ENCODE measurements at places on chromosomes 4 and X.

DNA sequence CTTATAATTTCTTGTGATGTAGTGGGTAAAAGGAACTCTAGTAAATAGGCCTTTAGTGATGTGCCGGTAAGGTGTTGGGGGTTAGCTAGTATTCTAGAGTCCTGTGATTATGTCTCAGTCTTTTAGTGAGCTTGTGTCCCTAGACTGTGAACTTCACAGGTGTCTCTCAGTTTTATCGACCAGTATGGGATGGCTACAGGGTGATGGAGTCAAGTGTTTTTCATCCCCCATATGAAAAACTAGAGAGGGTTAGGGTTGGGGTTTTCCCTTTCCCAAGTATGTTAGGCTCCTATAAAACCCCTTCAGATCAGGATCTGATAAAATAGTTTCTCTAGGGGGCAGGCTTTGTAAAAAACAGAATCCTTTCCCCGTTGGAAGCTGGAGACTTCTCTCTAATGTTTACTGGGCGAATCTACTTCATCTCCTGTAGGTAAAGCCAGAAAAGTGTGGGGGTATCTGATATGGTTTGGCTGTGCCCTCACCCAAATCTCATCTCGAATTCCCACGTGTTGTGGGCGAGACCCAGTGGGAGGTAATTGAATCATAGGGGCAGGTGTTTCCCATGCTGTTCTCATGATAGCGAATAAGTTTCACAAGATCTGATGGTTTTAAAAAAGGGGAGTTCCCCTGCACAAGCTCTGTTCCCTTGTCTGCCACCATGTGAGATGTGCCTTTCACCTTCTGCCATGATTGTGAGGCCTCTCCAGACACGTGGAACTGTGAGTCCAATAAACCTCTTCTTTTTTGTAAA lies 120.8 kb downstream of the DTHD1 start:
- no peak for DNase-seq

- DNase-seq: no peak
Measured at GRCh38 chr4:40306226-40306625, 28.9 kb upstream of the CHRNA9 start.

DNA sequence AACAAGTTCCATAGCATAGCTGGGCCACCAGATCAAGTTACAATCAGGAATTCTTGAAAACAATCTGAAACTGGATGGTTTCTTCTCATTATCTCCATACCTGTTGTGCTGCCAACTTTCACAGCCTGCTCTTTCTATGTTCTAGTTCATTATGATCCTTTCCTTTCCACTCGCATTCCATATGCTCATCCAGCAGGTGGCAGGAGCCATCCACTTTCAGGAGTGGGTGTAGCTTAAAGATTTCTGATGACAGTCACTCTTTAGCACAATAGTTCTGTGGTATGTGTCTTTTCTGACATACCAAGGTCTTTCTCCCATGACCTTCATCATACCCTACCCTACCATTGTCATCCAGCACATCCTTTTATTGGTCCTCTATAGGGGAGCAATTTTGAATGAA lies 46.4 kb downstream of the PAGE2 start:
- DNase-seq: peak; percentile 1

DNA sequence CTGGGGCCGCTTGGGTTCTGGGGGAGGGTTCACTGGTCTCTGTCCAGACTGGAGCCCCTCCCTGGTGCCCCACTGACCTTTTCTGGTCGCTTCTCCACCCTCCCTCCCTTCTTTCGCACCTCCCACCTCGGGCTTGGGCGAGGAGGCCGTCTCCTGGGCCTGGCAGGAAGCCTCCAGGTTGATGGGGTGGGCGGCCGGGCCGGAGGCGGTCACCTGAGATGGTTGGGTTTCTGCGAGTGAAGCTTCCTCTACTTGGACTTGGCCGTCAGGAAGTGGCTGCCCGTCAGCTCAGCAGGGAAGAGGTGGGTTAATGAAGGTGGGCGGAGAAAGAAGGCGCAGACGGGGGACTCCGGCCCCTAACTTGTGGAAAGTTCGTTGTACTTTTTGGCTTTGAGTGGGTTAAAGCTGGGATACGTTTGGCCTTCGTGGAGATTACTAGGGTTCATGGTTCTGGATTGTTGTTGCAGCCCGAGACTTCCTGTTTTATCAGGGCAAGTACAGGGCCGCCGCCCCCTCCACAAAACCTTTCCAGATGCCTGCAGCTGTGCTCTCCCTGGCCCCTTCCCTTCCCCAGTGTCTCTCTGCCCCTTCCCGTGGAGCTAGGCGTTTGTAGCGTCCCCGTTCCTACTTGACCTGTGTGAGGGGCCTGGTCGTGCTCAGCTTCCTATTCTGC lies 1.2 kb downstream of the AKAP17A start:
- DNase-seq: no peak

DNA sequence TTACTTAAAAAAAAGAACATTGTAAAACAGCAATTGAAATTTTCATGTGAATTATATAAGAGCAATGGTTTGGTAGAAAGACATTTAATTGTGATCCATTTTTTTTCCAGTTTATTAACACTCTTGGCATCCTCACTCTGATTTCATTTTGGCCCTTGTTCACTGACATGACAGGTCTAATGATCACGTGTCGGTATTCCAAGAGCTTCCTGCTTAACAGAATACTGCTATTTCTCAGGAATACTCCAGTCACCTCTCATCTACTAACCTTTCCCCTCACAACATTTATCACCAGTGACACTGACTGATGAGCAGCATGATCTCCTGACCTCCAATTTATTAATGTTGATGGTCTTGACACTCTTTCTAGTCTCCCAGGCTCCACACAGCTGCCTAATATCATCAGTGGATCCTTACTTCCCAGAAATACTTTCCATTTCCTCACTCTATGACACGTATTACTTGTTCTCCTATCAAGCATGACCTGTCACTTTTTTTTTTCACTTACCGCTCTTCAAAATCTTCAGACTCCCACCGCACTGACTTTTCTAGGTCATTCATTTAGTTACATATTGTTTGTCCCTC lies 847.8 kb upstream of the SLIT2 start:
- no peak for DNase-seq

GRCh38 chr4:126137782-126138170 lies 823.0 kb downstream of the FAT4 start:
- no peak for DNase-seq

DNA sequence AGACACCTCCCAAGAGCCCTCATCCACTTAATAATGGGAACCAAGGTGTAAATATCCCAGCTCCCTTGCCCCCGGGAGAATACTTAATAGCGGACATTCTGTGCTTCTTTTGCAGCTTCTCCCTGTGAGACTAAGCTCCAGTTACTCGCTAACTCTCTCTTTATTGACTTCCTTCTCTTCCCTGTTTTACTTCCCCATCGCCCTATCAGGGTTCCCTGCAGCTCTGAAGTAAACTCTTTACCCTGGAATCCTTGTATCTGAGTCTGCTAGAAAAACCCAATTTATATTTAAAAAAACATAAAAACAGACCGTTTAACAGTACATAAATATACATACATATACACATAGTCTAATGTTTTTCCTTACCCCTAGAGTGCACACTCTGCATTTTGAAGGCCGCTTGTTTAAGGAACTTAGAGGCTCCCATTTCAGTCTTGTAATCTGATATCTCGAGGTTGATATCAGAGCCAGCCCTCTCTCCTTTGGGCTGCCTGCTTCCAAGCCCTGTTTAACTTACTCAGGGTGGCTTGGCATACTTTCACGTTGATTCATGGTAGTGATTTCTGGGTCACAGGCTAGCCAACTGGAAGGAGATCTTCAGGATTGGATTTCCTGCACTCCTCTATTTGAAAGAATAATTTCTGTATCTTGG lies 177.4 kb upstream of the SCML1 start:
- no peak for DNase-seq

DNA sequence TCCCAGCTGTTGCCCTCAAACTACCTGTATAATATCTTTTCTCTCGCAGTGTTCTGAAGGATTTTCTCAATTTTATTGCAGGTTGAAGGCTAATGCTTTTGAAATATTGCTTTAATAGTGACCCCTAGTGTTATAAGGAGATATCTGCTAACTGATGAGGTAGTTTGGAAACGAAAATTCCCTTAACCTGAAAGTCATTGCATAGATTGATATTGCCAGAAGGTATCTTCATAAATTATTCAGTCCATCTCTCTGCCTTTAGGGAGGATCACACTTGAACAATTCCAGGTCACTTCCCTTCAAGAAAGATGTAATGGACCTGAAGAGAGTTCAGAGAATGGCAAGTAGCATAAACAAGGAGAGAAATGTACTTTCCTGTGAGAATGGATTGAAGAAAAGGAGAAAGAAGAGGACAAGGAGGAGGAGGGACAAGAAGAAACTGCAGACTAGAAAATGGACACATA lies 44.1 kb downstream of the TIGD4 start:
- DNase-seq: no peak

- no peak for DNase-seq
Measured at GRCh38 chrX:150967786-150968185, 15.3 kb upstream of the HMGB3 start.

DNA sequence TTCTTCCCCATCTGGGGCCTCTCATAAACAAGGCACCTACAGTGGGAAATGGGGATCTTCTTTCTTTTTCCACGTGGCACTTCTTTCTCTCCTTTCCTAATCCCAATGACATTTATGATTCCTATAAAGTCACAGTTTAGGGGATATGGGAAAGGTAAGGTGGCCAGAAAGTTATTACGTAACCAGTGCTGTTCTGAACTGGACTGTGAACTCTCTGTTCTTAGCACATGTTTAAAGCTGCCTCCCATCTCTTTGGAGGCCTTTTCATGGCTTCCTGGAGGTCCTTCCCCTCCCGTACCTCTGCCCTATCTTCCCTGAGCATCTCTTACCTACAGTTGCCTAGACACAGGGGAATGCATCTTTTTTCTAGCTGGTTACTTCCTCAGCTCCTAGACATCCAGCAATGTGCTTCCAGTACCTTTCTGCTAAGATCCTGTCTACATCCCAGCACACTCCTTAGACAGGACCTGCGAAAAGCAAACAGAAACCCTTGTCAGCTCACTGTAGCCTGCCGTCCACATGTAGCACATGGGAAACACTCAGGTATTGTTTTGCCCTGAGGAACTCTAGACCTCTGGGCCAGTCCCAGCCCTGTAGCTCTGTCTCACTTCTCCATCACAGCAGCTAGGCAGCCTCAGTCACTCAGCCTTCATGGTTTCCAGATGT lies 195.4 kb downstream of the NWD2 start:
- no peak for DNase-seq

GRCh38 chrX:47900833-47901232 lies 64.1 kb downstream of the ZNF81 start:
- no peak for DNase-seq

GRCh38 chr4:47705326-47705981 lies 132.4 kb downstream of the CORIN start:
- DNase-seq: no peak

DNA sequence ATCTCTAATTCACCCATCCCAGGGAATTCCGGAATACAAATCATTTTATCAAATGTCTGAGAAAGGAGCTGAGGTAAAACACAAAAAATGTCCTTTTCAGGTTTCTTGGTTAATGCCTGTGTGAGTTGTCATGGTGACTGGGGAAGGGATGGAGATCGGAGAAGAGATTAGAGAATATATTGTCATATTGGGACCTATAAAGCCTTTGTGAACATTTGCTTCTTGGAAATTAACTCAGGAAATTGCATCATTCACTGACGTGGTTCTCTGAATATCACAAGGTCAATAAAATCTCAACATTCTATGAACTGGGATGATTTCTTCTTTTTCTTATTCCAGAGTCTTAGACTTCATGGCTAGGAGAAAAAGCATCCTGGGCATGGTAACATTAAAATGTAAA lies 174.8 kb upstream of the GLRA2 start:
- no peak for DNase-seq

- no peak for DNase-seq
Measured at GRCh38 chr4:56764775-56765174, 56.7 kb downstream of the SPINK2 start.

DNA sequence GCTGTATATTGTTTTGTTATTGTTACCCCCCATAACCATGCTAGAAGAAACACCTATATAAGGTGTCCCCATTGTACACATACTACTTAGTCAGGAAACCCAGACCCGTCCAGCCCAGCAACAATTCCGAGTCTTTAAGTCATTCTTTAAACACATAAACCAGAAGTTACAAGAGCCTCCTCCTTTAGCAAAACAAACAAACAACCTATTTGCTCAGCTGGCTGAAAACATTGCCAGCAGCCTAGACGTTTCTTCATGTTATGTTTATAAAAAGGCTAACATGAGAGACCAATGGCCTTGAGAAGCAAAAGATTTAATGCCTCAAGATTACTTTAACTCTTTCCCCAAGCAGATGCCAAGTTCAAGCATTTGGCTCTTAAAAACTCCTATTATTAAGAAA lies 1.4 kb downstream of the ACOX3 start:
- no peak for DNase-seq

DNA sequence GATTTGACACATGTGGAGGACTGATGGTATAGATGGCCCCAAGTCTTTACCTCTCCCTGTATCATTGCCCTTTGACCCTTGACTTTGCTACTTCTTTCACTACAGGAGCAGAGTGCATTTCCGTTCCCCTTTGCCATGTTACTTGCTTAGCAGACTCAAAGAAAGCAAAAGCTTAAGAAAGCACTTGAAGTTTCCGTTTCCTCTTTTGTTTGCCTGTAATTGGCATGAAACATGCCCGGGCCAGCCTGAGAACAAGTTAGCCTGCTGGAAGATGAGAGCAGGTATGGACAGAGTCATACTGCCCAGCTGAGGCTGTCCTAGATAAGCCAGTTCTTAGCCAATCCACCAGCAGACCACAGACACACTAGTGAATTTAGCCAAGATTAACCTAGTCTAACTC lies 206.0 kb downstream of the BCOR start:
- no peak for DNase-seq

DNA sequence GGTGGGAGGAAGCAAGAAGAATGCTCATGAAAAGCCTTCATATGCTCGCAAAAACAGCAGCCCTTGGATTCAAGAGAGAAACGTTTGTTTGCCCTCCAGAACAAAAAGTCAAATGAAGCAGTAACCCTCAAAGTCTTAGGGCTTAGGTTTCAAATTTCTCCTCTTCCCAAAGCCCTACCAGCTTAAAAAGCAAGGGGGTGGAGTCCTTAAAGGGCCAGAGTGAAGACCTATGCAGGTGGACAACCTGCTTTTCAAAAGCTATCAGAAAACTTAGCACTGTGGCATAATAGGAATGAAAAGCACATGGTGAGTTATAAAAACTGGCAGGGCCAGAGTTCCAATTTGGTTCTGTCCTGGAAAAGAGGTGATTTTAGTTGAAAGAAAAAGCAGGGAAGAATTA lies 253.3 kb downstream of the NAP1L3 start:
- DNase-seq: no peak
